ENCODE measurements at places on chromosomes 4 and X. TPM values are rescaled to one million over a fixed set of nuclear protein-coding genes. Genes with fewer than 3 reads are reported as not detected.

DNA sequence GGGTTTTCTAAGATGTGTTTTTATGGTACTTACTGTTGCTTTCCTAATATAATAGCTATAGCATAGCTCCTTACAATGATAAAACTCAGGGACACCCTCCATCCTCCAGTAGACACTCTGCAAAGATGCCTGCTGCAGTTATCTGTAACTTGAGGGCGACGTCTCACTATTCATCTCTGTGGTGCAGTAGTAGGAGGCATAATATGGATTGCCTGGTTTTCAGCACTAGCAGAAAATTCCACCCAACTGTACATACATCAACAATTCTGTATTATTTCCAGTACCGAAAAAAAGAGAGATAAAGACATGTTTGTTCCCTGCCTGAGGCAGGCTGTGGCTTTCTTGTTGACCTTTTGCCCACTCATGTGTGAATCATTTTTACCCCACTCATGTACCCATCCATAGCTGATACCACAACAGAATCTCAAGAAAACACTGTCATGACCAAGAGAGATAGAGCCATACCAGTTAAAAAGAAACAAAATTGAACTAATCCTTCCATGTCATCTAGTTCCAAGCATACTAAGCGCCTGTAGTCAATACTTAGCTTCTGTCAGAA, 220.1 kb downstream of the RAB28 start:
- DNase-seq, result no peak

The SOX3 gene
- not detected for total RNA-seq

DNA sequence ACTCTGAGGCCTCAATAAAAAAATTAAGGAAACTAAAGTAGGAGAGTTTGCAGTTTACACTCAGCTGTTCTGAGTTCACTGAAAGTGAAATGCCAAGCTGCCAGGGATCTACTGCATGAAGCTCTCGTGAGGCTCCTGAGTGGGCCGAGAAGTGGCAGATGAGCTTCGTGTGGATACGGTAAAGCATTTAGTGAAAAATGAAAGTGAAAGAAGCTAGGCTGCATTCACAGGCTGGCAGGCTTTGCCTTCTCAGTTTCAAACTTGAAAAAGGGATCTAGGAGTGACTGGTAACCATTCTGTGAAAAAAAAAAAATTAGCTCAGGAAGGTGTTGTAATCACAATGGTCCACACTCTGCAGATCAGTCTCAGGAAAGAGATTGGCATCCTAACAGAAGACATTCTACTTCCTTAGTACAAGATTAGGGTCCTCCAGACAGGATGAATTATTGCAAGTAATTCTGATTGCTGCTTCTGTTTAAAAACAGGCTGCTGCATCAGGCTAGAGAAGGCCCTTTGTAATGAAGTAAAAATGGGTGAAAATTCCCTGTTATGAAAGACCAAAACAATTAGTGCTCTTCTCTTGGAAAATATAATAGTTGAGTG, 679.9 kb downstream of the RPA4 start:
- DNase-seq, result peak; percentile 54

GRCh38 chrX:137363559-137363958, 202.4 kb upstream of the ZIC3 start:
- DNase-seq, result no peak
